ENCODE measurements at places on chromosomes 6 and 20.

- DNase-seq, result peak; percentile 95
Observed at GRCh38 chr20:3786665-3787323, at the start of gene CENPB. Gene CENPB, minus strand, starts transcription at chr20:3786740. Its CDS starts 257 bp downstream, at chr20:3786483.

GRCh38 chr6:158648682-158649131 is 1.1 kb upstream of the SYTL3 start:
- no peak for DNase-seq

DNA sequence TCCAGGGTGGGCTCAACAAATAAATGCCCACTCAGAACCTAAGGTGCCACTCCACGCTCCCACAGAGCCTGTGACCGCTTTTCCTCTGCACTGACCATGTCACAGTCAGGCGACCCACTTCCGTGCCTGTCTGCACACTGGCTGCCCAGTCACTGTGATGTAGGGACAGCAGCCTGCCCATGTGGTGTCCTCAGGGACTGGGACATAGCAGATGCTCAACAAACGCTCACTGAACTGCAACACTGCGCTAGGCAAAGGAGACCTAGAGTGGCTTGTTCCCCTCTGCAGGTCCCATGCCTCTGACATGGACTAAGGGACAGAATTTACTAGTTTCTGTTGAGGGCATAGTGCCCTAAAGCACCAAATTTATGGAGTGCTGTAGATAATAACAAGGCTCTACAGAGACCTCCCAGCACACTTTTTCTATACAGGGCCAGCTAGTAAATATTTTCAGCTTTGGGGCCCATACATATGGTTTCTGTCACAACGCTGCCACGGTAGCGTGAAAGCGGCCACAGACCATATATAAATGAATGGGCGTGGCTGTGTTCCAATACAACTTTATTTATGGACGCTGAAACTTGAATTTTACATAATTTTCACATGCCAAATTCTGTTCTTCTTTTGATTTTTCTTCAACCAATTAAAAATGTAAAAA is 57.8 kb upstream of the MRPS10 start:
- no peak for DNase-seq

DNA sequence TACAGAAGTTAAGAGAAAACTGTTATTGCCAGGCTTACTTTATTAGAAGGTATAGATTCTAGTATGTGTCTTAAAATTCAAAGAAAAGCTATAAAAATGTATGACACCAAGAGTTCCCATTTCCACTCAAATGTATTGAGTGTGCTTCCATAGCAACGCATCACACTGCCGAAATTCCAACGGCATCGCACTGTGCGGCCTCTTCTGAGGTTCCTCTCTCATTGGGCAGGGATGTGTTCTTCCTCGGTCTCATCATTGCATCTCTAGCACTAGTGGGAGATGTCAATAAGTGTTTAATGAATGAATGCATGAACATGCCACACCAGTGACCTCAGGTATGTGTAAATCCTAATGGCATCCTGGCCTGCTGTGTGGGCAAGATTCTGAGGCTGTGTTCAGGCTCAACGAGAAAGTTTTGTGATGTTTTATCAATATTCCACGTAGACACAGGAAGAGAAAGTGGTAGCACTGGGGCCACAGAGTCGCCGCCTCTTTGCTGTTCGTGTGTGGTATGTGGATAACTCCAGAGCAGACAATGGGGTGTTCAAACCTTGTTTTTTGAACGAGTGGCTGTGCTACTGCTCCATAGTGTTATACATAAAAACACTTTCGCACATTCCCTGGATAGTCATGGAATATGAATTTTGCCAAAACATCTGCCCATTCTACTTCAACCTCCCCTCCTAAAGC is 171.6 kb downstream of the ADGB start:
- DNase-seq, result no peak

DNA sequence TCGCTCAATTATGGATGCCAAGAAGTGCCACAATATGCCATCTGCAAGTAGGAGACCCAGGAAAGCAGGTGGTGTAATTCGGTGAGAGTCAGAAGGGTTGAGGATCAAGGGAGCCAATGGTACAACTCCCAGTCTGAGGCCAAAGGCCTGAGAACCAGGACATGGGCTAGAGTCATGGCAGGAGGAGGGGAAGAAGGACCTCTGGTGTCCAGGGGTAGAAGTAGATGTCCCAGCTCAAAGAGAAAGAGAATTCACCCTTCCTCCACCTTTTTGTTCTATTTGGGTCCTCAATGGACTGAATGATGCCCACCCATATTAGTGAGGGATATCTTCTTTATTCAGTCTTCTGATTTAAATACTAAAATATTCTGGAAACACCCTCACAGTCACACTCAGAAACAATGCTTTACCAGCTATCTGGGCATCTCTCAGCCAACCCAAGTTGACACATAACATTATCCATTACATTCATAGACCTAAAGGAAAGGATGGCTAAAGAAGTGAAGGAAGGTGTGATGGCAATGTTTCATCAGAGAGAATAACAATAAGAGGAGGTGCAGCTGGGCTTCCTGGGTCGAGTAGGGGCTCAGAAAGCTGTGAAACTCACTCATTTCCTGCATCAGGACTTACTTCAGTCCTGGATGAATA is 21.2 kb upstream of the HLA-DQA1 start:
- DNase-seq, result no peak

GRCh38 chr20:48737434-48738093 is 90.2 kb downstream of the PREX1 start:
- DNase-seq, result no peak

GRCh38 chr6:12265791-12266190 is 24.4 kb upstream of the EDN1 start:
- DNase-seq, result no peak

GRCh38 chr6:53926505-53926904 is 131.7 kb downstream of the LRRC1 start:
- no peak for DNase-seq

- DNase-seq, result no peak
Observed at GRCh38 chr20:61934716-61935530, 130.8 kb downstream of the TAF4 start.

All from NCI-H345 (cell line).